ENCODE measurements at places on chromosomes 12 and 14.

DNA sequence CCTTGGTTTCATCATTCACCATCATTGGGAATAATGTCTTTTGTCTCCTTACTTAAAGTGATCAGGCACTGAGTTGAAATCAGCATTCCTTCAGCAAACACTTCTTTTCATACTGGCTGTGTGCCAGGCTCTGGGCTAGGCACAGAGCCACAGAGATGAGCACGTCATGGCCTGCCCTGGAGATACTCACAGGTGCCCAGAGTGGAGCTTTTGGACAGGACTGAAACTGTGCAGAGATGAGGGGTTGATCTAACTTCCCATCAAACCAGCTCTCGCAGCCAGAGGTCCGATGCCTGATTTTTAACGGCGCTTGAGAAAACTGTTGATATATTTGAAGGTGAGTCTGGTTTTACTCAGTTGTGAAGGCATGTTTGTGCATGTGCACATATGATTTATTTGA, 43.1 kb downstream of the CACNA1C start:
- DNase-seq: no peak

- no peak for DNase-seq
Measured at GRCh38 chr14:58414845-58415244, 12.5 kb downstream of the TIMM9 start.

DNA sequence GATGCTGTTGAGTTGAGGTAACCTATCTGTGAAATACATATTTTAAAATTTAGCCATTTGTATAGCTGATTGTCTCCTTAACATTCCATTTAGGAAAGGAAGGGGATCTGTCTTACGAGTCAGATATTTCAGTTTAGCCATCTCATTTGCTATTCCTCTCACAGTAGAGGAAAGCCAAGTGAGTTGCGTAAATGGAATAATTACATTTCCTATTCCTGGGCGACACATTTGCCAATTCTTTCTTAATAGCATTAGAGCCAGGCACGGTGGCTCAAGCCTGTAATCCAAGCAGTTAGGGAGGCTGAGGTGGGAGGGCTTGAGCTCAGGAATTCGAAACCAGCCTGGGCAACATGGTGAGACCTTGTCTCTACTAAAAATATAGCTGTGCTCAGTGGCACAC, 116.3 kb downstream of the TMX1 start:
- no peak for DNase-seq

DNA sequence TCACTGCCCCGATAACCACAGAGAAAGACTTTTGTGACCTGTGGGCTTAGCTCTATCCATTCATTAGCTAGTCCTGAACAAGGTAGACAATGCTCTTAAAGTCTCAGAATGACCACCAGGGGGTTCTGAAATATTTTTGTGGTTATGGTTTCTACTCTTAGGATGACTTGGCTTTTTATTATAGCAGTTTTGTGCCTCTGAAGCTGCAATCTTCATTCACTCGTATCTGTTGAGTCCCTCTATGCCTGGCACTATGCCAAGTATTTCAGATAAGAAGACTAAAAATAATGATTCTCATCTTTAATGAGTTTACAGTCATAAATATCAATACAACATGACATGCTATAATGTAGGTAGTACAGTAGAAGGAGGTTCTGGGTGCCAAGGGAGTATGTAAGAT, 130.8 kb upstream of the TRHDE start:
- no peak for DNase-seq

- DNase-seq: no peak
Measured at GRCh38 chr12:106281056-106281782, 21.3 kb upstream of the TCP11L2 start.

GRCh38 chr14:76456200-76456599, 80.3 kb downstream of the ESRRB start:
- DNase-seq: no peak

DNA sequence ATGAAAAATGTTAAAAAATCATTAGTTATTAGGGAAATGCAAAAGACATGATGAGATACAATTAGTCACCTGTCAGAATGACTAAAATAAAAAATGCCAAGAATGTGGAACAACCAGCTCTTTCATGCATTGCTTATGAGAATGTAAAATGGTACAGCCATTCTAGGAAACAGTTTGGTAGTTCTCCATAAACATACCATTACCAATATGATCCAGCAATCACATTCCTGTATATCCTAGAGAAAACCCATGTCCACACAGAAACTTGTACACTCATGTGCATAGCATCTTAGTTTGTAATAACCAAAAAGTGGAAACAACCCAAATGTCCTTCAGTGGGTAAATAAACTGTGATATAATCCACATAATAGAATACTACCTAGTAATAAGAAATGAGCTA, 245.7 kb downstream of the FUT8 start:
- no peak for DNase-seq

DNA sequence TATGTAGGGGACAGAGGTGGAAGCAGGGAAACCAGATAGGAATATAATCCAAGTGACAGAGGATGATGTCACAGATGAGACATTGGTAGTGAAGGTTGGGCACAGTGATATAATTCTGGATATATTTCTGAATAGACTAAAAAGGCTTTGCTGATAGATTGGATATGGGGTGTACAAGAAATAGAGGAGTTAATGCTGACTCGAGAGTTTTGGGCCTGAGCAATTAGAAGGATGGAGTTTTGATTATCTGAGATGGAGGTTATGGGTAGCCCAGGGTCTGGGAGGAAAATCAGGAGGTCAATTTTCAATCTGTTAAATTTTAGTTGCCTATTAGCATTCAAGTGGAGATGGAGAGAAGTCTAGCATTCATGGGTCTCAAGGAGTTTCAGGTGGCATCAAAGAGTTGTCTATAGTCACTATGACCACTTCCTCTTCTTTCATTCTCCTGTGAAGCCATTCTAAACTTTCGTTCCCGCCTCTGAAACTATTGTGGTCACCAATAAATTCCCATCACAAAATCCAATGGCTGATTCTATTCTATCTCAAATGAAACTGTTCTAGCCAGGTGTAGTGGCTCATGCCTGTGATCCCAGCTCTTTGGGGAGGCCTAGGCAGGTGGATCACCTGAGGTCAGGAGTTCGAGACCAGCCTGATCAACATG, 10.6 kb upstream of the ANO6 start:
- DNase-seq: no peak

GRCh38 chr12:105524961-105525360, 194.5 kb downstream of the C12orf75 start:
- DNase-seq: no peak
